ENCODE measurements at places on chromosomes 2 and 18. TPM values are rescaled to one million over a fixed set of nuclear protein-coding genes. Genes with fewer than 3 reads are reported as not detected.

Gene CD8B
- not detected for total RNA-seq

Gene B4GALT6
- 5.6 TPM for total RNA-seq

Gene FAM124B
- total RNA-seq, result not detected

Gene CNGA3
- total RNA-seq, result not detected

Gene GKN2
- total RNA-seq, result not detected

Gene PNO1
- 31.2 TPM for total RNA-seq

Gene REEP1
- total RNA-seq, result under 0.01 TPM

Gene GDF7
- under 0.01 TPM for total RNA-seq

Gene LOXHD1
- total RNA-seq, result not detected

Gene KCNF1
- not detected for total RNA-seq

Gene NOSTRIN
- under 0.01 TPM for total RNA-seq

Gene C2orf80
- not detected for total RNA-seq
